RWPE2 (cell line): ENCODE measurements at places on chromosomes 6 and 20.

DNA sequence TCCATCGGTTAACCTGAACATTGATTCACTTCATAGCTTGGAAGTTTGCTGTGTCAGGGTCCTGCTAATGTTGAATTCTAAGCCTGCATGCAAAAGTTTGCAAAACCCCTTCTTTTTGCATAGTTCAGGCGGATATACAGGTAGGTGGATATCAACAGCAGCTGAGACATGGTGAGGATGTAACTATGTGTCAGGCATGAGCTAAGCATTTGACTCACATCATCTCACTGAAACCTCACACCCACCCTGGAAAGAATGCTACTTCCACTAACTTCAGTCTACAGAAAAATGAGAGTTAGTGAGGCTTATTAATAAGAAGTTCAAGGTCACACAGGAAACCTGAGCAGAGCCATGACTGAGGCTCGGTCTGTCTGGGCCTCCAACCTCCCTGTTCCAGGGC is 276.9 kb downstream of the BMP7 start:
- peak; percentile 21 for DNase-seq

DNA sequence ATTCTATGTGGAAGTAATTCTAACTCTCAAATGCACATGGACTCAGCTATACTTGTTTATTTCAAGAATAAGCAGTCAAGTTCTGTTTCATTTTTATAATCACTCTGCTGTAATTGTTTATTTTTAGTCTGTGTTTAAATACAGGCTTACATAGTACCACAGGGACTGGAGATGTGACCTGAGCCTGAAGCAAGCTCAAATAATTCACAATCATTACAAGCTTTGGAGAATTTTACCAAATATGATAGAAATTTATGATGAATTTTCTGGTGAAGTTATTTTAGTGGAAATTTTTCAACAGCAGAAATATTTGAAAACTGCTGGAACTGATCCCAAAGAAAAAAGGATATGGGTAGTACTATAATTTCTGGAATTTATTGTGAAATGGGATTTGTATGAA is 41.6 kb upstream of the DSE start:
- no peak for DNase-seq

- no peak for DNase-seq
These were observed 32.7 kb downstream of the CEBPB start for GRCh38 chr20:50223039-50224005.

GRCh38 chr6:4426968-4427367 is 291.6 kb upstream of the ECI2 start:
- DNase-seq, result no peak

GRCh38 chr6:137051790-137052472 is 7.2 kb upstream of the IL20RA start:
- no peak for DNase-seq

- DNase-seq, result no peak
These were observed 466.2 kb downstream of the TFAP2A start for GRCh38 chr6:9948678-9949077.

DNA sequence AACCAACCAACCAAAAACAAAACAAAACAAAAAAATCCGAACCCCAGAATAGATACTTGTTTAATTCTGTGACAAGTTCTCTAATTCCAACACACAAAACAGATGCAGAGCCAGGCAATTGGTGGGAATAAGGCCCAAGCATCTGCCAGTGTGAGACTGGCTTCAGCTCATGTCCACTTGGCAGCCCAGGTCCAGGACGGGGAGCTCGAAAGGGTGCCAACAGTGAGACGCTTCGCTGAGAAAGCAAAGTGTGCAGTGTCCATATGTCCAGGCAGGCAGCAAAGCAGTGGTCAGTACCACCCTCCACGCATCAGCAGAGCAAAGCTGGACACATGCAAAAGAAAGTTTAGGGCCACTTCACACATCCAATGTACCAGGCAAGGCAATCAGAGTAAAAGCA is 102.9 kb downstream of the RALGAPA2 start:
- DNase-seq, result no peak

DNA sequence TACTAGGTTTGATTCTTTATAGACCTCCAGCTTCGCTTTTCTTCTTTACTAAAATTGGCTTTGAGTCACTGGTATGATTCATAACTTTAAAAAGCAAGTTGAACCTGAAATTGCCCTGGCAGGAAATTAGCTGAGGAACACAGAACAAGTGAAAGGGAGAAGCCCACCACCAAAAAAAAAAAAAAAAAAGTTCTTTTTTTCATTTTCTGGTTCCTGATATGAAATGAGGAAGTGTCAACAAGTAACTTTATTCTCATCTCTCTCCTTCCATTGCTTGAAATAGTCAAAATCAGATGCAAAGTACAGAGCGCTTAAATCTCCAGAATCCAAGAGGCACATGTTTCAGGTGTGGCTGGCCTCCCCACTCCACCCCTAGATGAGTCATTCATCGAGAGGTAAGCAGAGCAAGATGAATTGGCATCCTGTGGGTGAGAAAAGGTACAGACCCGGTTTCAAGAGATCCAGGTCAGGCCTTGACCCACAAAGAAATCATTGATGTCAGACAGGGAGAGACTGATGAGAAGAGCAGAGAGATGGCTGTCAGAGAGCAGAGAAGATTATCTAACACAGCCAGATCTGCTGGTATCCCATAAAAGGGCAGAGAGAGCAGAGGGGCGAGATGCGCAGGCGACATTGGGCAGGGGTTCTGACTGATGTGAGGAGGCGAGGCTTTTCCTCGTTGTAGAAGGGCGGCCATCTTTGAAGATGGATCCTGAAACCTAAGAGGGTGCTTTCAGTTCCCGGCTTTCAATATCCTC is 54.8 kb upstream of the MBOAT1 start:
- DNase-seq, result peak; percentile 68

- DNase-seq, result no peak
These were observed 51.9 kb upstream of the GNRH2 start for GRCh38 chr20:2991532-2991931.

DNA sequence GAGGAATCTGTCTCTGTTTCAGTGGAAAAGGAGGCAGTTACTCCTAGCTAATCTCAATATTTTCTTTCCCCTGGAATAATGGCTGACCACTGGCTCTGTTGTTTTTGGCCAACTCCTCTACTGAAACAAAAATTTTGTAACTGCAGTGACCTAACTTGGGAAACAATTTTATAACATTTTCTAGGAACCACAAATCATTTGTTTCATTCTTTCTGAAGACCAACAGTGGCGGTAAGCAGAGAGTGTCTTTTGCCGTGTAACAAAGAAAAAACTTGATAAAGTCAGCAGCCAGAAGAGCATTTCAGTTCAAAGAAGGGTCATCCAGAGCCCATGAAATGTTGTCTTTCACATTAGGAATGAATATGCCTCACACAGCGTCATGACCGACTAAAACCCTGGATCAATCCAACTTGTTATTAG is 11.8 kb upstream of the BFSP1 start:
- DNase-seq, result no peak

DNA sequence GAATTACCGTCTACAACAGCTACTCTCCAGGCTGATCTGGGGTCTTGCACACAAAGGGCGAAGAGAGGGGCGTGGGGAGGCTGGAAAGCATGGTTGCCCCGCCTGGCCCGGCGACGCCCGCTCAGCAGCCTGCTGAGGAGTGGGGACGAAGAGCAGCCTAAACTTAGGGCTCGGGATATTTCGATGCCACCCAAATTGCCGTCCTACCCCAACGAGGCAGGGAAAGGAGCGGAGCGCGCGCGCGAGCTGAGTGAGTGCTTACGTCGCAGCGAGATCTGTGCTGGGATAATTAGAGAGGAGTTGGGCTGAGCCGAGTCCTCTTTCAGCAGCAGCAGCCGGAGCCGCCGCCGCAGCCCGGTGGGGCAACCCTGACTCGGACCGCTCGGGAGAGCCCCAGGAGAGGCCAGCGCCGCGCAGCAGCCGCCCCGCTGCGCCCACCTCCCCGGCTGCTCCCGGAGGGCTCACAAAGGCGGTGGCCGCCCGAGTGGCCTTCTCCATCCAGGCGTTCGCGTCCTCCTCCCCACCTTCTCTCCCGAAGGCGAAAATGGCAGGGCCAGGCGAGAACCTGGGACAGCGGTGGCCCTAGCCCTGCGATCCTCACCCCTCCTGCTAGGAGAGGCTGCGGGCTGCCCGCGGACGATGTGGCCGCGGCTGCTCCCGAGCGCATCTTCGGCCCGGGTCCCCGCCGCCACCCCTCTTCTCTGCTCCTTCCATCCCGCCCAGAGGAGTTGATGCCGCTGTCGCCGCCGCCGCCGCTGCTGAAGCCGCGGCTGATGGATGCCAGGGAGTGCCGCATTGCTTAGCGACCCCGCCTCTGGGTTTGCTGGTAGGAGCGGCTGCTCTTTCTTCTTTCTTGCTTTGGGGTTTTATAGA is at the start of gene CLVS2:
Gene CLVS2, plus strand, starts transcription at position 315 of the 873 bp plus-strand sequence. CDS start 1,543 bp downstream, outside the sequence.
- DNase-seq, result no peak

DNA sequence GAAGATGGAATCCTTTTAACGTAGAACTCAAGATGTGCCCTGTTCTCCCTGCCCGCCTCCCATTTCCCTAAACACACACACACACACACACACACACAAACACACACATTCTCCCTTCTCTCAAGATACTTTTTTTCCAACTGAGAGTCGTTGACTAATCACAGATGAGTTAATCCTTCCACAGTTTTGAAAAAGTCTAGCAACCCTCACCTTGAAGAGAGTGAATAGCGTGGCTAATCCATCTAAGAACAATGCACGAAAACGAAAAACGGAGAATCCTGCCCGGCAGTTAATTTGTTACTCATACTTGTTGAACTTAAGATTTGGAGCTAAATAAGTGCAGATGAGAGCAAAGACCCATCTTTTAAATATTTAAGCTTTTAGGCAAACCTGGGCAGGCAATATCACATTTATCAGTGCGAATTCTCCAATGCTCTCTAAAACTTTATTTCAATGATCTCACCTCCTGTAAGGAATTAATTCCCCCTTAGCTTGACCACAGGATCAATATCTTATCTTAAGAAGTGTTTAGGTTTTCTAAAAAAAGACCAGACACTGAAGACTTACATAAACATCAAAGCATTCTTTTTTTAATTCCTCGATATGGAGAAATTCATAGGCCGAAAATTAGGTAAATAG is 1.1 kb downstream of the AGPAT4 start:
- no peak for DNase-seq

DNA sequence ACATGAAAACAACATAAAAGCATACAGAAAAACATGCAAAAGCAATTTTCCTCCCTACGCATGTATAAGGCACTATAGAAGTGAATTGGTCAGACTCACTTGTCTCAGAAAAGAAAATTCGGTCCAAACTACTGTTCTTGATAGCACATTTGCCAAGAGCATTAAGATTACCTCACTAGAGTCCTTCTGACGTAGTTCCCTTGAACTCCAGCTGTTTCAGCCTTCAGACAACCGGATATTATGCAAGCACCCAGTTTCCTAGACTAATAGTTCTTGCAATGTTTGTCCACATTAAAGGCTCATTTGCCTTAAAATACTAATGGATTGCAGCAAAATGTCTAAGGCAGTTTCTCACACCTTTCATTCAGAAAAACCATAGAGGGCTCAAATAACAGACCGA is 2.5 kb upstream of the CASS4 start:
- DNase-seq, result no peak

- DNase-seq, result no peak
These were observed 64.8 kb downstream of the SLC2A10 start for GRCh38 chr20:46774236-46774635.

DNA sequence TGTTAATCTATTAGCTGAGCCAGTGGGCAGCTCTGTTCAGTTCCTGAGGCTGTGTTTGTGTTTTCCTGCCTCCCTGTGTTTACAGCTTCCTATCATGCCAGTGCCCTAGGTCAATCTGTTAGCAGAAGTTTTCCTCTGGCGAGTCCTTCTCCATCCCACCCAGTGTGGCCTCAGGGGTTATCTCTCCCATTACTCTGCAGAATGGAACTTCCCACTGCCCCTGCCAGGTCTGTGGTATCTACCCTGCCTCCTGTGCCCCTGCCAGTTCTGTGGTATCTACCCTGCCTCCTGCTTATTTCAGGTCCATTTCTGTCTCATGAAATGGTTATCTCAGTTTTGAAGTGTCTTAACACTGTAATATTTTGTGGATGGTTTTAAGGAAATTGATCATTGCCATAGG is 63.1 kb downstream of the SLX4IP start:
- no peak for DNase-seq

DNA sequence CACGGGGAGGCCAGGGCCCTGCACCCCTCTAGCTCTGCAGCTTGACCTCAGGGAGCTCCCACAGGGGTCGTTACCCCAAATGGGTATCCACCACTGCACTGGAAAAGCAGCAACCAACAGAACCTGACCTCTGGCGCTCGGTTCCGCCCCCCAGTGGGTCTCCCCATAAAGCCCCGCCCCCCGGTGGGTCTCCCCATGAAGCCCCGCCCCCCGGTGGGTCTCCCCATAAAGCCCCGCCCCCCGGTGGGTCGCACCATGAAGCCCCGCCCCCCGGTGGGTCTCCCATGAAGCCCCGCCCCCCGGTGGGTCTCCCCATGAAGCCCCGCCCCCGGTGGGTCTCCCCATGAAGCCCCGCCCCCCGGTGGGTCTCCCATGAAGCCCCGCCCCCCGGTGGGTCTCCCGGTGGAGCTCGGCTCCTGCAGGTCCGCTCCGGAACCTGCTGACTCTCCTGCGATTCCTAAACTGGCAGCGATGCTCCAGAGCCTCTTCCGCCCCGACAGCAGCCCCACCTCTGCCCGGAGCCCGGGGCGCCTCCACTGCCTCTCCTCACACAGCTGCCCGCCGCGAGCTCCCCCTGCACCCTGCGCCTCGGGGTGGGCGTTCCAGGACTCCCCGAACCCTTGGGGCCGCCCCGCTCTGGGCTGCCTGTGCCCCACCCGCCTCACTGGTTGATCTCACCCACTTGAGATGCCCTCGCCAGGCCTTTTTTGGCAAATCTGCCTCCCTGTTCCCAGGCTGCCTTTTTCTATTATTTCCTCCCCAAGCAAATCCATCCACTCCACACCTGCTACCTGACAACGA is 12.1 kb downstream of the SLC2A4RG start:
- peak; percentile 84 for DNase-seq

GRCh38 chr6:37579444-37580067 is 79.9 kb upstream of the CCDC167 start:
- no peak for DNase-seq

DNA sequence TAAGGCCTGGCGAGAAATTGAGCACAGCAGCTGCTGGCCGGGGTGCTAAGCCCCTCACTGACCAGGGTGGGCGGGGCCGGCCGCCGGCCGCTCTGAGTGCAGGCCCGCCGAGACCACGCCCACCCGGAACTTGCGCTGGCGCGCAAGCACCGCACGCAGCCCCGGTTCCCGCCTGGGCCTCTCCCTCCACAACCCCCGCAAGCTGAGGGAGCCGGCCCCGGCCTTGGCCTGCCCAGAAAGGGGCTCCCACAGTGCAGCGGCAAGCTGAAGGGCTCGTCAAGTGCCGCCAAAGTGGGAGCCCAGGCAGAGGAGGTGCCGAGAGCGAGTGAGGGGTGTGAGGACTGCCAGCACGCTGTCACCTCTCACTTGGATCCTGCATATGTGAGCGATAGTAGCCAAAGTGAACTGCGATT is 251.2 kb downstream of the GJA1 start:
- no peak for DNase-seq
